ENCODE measurements at places on chromosomes 11 and 22. TPM values are rescaled to one million over a fixed set of nuclear protein-coding genes. Genes with fewer than 3 reads are reported as not detected.

PHLDA2 gene
- 10.9 TPM for total RNA-seq

OR8H3 gene
- not detected for total RNA-seq

CRYBB3 gene
- total RNA-seq, result not detected

ART1 gene
- not detected for total RNA-seq

MS4A6E gene
- total RNA-seq, result not detected

PATE4 gene
- total RNA-seq, result not detected

MUC6 gene
- not detected for total RNA-seq

MIAT gene
- 2.3 TPM for total RNA-seq
